ENCODE measurements at places on chromosomes 1 and 21.

DNA sequence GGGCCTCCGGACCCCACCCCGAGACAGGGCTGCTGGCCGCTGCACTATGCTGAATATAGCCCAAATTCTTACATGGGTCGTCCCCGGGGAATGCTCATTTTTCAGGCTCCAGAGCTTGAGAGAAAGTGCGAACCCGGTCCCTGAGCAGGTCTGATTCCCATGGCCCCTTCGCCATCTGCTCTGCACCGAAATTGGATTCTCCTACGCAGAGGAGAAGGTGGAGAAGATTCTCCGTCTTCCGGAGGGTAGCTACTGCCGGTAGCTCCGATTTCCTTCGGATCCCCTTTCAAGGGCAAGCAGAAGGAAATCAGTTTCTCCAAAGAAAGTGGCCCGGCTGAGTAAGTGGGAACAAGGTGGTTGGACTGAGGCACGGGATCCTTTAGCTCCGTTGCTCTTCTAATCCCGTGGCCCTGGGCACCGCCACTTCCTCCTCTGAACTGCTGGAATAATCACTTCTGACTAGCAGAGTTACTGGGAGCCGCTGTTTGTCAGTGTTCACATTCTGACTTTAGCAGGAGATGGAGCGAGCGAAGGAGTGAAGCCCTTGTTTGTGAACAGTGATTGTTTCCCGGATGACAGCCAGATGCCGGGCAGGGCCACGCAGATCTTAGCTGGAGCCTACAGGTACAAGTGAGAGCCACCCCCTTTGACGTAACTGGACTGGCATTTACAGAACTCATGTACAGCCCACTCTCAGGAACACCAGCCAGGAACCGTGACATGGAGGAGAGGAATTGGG is 1.1 kb upstream of the ZNF496 start:
- no peak for DNase-seq

DNA sequence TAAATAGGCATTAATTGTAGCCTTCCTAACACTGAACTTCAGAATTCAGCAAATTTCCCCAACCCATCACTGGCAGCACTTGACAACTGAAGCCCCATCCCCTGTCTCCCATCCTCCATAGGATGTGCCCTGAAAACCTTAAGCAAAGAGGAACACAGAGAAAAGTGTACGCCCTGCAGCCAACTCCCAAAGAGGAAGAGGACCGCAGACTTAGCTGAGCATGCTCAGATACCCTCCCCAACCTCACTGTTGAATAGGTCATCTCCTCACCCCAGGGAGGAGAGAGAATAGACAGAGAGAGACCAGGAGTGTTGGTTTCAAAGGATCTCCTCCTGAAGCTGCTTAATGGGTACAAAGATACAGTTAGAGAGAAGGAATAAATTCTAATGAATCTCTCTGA is 50.5 kb downstream of the CD2 start:
- no peak for DNase-seq

DNA sequence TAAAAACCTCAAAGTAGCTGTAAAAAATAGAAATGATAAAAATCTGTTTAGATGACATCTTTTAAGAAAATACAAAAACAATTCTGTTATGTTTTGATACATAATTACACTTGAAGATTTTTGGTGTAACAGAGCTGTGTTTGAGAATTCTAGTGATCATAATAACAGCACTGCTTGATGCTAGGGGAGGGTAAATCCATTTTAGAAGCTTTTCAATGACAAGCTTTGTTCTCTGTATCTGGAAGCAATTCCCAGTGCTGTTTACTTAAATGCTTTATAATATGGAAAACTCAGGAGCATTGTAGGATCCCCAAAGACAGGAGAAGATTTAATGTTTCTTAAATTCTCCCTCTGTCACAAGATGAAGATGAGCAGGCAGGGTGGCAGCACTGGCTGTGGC is 359.3 kb downstream of the PDE4B start:
- no peak for DNase-seq

DNA sequence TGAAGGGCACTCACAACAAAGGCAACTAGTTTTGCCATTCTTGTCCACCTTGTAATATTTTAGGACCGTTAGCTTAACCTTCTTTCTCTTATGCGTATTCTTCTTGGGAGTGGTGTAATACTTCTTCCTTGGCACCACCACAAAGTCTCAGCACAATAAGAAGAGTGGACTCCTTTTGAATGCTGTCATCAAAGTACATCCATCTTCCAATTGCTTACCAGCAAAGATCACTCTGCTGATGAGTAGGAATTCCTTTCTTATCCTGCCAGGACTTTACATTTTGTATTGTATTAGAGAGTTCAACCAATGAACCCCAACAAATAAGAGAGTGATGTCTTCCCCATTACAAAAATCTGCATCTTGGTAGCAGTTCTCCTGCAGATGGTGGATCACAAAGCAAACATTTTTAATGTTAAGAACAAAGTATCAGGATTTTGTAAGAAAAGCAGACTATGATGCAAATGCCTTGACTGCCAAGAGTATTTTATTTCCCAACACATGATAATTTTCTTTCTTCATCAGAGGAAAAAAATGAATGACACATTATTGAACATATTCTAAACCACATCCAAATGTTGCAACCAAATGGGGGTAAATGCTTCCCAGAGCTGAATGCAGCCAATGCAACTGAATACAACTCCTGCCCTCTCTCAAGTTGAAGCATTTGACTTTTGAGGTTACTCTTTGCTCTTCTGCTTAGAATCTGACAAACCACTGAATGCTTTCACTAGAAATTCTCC is 5.1 kb upstream of the ARNT start:
- no peak for DNase-seq

DNA sequence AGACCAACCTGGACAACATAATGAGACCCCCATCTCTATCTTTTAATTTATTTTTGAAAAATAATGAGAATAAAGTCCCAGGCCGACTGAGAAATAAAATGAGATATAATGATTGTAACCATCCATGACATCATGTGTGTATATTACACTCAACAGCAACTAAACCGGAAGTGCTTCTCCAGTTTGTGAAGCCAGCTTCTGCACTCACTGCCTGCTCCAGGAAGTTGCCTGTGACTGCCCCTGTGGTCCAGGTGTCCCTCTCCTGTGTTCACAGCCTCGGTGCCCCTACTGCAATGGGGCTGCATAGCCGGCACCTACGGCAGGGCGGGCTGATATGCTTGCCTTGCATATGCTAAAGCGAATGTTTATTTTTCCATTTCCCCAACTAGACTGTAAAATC is 68.3 kb downstream of the SSBP3 start:
- DNase-seq, result peak; percentile 45

DNA sequence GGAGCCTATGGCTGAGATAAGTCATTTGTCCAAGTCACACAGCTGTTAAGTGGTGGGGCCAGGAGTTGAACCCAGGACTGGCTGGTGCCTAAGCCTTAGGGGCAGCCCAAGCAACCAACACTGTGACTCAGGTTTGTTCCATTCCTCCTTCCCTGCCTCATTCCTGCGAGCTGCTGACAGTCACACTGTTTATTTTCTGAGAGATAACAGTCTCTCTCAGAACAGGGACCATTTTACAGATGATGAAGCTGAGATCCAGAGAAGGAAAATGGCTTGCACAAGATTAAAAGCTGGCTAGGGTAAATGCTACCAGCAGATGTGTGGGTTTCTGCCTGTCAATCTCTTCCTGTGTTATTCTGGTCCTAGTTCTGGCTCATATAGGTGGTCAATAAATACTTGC is 24.3 kb upstream of the TCEA3 start:
- DNase-seq, result no peak

DNA sequence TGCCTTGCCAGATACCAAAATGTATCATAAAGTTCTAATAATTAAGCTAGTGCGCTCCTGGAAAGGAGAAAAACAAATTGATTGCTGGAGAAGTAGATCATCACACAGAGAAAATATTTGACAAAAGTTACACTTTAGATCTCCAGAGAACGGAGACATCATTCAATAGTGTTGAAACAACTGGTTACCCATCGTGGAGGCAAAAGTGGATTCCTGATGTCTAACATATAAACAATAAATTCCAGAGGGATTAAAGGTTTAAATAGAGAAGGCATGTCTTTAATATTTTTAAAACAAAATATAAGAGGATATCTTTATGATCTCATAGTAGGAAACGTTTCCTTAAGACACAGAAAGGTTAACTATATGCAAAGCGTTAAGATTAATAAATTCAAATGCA is 41.0 kb downstream of the NRIP1 start:
- peak; percentile 54 for DNase-seq

- no peak for DNase-seq
Observed at GRCh38 chr1:235945775-235946570, 79.3 kb upstream of the LYST start.

GRCh38 chr1:16152481-16153087 is 3.3 kb downstream of the EPHA2 start:
- DNase-seq, result no peak

DNA sequence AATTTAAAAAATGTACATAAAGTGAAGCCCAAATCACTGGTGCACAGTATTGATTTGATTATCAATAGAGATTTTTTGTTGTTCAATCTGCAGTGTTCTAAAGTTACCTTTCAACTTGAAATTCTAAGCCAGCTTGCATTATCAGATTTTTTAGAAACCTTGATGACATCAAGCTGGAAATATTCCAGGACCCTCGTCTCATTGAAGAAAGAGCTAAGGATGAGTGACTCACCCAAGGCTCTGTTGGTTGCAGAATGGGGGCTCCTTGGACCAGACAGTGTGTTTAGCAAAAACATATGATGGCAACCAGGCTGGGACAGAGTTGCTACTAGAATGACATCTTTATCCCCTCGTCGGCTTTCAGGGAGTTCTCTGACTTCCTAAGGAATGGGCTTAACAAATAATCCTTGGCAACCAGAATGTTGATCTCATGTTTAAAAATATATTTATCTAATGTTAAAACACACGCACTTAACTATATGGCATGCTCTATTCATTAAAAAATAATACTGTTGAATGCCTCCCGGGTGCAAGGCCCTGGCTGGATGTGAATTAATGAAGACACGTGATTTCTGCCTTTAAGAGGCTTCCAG is 79.7 kb downstream of the RUNX3 start:
- DNase-seq, result peak; percentile 33

- DNase-seq, result no peak
Observed at GRCh38 chr21:41100826-41101550, 67.0 kb upstream of the BACE2 start.

DNA sequence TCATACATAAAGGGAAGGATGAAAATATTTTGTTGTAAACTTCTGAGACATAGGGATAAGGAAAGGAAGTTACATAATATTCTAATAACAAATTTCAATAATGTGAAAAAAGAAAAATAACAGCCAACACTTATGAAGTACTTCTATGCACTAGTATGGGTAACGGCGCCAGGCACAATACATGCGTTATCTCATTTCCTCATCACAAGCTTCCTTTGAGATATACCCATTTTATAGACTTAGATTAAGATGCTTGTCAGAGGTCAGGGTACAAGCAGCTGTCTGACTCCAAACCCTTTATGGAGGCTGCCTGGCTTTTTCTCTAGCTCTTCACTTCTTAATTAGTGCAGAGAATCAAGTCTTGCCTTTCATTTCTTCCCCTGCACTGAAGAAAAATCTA is 41.3 kb downstream of the TCP10L start:
- DNase-seq, result no peak

Measured in SJSA1 (cell line).